ENCODE measurements at places on chromosomes 7 and 10.

DNA sequence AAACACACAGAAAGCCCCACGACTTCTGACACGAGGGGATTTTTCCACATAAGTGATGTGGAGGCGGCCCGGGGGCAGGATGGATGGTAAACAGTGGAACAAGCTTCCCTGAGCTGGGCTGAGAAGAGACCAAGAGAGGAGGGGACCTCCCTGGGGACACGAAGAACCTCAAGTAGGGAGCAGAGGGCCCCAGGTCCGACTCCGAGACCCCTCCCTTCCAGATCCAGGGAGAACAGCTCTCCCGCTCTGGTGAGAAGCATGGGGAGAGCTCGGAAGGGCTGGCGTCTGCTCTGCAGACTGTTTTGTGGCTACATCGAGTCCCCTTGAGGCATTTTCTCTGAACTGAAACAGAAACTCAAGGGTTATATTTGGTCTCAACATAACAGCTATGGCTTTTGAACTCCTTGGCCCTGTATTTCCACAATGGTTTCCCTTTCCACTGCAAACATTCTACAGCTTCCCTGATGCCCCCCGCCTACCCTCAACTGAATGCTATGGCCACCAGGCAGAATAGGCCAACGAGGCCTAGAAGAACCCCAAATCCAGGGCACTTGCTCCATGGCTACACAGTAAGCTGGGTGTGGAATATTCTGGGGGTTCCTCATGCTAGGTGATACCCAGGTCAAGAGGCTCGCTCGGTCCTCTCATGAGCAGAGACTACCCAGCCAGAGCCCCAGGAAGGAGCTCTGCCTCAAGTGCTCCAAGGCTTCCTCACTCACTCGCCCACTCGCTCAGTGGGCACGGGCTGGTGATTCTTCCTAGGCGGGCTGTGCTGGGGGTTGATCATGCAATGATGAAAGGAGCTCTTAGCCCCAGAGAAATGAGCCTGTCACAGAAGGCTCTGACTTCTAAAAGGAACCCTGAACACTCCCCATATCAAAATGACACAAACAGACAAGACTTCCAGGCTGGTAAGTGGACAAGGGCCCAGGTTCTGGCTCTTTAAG is 47.5 kb downstream of the FAM53B start:
- DNase-seq = no peak

GRCh38 chr10:59131666-59132065 is 44.8 kb upstream of the PHYHIPL start:
- no peak for DNase-seq

DNA sequence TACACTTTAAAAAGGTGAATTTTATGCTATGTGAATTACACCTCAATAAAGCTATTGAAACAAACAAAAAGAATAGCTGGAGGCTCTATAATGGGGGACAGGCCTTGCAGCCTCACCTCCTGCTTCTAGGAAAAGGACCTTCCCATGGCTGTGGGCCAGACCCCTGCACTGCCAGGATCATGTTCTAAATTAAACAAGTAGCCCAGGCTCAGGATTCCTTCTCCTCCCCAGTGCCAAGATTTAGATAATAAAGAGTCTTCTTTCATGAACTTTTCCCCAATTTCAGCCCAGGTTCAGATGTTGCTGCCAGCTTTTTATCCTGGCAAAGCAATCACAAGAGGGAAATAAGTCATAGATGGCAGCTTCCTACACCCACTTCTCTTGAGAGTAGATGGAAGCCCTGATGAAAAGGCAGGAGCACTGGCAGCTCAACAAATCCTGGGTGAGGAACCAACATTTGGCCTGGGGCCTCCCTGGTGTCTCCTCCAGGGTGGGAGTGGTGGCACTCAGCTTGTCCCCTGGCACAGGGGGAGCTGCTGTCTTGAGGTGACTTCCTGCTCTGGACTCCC is 22.2 kb upstream of the CAMK2B start:
- no peak for DNase-seq

- DNase-seq = no peak
Observed at GRCh38 chr10:29227201-29227600, 61.7 kb upstream of the LYZL1 start.

DNA sequence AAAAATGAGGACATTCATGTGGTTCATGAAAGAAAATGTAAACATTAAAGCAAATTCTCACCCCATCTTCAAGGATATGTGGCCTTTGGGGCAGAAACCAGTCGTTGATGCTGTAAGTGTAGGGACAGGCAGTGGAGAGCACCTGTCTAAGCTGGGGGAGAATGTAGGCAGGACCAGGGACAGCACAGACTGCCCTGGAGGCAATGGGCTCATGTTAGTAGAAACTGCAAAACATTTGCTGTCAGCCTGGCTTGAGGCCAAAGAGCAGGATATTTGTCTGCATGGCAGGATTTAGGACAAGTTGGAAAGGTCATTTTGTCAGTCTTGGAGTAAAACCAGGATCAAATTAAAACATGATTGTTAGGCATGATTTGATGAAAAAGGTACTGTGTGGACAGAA is 211.6 kb upstream of the AGK start:
- DNase-seq = no peak

DNA sequence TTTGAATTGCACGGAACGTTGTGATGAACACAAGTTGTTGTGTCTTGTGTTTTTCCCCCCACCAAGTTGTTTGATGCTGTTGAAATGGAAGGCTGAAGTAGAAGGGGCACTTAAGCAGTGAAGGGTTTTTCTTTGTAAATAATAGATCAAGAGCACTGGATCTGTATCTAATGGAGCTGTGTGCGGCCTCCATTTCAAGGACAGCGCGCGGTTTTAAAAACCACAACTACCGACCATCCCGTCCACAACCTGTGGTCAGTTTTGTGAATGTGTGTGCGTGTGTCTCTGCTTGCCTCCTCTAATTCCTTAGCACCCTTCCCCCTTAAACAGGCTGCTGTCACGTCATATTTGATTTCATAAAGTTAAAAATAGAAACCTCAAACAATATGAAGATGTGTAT is 165.5 kb downstream of the TCF7L2 start:
- DNase-seq = no peak

GRCh38 chr7:129257168-129257567 is 32.3 kb downstream of the AHCYL2 start:
- DNase-seq = no peak

DNA sequence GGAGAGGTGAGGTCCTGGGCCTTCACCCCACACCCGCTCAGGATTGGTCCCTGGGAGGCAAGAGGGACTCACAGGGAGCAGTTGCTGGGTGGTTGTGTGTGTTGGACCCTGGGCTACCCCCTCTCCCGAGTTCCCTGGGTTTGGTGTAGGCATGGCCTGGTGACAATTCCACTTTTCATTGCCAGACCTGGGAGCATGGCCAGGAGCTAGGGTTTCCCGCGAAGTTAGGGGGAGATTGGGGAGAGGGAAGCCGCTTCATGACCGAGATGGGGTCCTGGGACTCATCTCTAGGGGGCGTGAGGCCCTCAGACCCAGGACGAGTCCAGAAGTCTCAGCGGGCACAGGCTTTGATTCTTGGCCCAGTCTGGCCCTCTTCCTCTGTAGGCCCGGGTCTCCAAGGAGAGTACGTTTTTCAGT is 606 bp downstream of the PALD1 start:
- no peak for DNase-seq

DNA sequence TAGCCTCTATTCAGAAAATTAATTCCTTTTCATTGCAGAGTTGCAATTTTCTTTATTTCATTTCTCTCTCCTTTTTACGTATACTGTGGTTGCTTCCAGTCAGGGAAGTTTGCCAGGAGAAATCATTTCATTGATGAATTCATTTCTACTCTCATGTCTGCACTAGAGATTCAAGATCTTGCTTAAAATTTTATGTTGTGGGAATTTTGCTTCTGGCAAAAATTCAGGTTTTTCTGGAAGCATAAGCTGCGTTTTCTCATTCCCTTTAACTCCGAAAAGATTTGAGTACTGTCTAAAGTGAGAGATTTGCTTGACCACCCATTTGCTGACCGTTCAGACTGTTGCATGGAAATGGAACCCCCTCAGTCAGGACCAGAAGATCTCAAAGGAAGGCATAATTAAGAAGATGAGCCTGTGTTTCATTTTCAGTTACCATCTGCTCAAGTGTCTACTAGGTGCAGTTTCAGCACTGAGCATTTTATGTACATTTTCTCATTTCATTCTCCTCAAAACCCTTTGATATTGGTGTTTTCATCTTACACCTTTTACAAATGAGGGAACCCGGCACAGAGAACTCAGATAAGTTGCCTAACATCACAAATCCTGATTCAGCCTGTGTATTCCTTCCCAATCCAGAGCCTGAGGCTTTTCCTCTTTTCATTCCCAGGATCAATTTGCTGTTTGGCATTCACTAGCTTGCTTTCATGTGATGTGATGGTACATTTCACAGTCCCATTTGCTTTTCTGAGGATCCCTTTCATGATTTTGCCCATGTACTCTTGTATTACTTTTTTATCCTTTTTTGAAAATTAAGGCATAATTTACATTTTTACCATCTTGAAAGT is 3.9 kb downstream of the PTPRZ1 start:
- no peak for DNase-seq

- no peak for DNase-seq
Observed at GRCh38 chr10:76234499-76235226, 803.2 kb downstream of the LRMDA start.

DNA sequence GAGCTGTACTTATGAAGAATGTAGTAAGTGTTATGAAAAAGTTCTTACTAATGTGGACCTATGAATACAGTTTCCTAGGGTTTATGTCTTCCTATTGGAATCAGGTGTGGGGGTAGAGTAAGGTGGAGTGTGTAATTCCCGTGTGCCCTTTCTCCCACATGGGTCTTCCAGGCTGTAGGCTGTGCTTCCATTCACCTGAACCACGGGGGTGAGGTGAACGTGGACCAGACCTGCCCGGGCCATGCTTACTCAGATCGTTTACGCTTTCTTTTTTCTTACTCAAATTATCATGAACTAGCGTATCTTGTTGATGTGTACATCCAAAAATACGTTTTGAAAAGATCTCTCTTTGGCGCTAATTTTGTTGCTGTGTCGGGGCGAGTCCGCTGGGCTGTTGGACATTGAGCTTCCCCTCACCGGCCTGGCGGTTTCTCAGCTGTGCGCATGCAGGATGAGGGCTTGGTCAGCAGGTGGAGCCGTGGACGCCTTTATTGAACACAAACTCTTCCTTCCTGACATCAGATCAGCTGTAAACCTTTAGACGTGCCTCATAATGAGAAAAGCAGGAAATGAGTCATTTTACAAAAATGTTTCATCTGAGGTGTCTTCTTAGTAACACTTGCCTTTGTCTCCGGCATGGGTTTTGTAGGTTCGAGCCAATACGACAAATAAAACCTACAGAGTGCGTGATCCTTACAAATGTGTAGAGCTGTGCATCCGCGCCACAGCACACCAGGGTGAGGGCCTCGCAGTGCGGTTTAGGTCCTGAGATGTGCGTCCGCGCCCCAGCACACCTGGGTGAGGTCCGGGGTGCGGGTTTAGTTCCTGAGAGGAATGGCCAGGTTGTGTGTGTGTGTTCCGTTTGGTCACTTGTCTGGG is 53.8 kb downstream of the WDR37 start:
- DNase-seq = peak; percentile 50

GRCh38 chr7:135769005-135769802 is 20.6 kb upstream of the FAM180A start:
- DNase-seq = no peak
